ENCODE measurements at places on chromosomes 1 and 21. TPM values are rescaled to one million over a fixed set of nuclear protein-coding genes. Genes with fewer than 3 reads are reported as not detected.
A peak's percentile ranks its signal among the peaks of the same experiment; 100 is the strongest.

- no peak for DNase-seq
These were observed 91.6 kb upstream of the TTC39A start for GRCh38 chr1:51421964-51422363.

DNA sequence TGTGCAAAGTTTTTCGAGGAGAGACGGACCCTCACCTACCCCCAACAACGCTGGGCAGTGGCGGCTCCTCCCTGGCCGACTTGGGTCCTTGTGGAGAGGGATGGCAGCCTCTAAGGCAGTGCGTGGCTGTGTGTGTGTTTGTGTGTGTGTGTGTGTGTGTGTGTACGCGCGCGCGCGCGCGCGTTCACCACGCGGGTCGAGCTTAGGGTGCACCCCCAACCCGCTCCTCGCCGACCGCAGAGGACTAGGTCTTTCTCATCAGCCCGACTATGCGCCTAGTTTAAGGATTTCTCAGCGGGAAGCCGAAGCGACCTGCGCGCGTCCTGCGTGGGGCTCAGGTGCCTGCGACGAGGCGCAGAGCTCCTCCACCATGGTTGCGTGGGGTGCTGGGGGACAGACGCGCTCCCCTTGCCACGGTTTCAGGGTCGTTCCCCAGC lies 940 bp downstream of the SOX13 start:
- DNase-seq, result no peak

GRCh38 chr1:66519992-66520391 lies 14.0 kb upstream of the SGIP1 start:
- DNase-seq, result no peak

DNA sequence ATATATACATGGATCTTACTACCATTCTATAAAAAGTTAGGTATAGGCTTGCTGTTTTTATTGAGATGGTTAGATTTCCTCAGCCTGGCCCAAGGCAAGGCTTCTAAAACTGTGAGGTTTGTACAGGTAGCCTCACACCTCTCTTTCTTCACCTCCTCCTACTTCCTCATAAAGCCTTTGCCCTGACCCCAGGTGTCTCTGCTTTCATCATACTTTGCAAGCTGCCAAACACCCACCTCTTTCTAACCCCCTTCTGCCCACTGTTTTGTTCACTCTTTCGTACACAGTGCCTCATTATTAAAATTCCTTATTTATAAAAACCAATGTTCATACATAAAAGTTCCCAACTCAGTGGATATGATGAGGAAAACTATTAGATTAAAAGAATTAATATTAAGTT lies 31.4 kb upstream of the SOAT1 start:
- no peak for DNase-seq

DNA sequence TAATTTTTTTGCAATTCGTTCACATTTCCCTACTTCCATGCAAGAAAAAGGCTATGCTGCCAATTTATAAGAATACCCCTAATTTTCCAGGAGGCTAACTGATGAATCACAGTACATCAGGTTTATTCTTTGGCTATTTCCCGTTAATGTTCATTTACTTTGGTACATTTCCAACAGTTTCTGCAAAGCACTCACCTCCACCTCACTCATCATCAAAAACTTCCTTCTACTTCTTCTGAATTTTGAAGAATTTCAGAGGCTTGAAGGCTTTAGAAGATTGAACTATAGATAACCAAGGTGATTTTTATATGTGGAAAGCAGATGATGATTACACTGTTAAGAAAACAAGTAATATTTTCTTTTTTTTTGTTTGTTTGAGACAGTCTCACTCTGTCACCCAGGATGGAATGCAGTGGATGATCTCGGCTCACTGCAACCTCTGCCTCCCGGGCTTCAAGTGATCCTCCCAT lies 60.5 kb upstream of the HP1BP3 start:
- DNase-seq, result no peak

DNA sequence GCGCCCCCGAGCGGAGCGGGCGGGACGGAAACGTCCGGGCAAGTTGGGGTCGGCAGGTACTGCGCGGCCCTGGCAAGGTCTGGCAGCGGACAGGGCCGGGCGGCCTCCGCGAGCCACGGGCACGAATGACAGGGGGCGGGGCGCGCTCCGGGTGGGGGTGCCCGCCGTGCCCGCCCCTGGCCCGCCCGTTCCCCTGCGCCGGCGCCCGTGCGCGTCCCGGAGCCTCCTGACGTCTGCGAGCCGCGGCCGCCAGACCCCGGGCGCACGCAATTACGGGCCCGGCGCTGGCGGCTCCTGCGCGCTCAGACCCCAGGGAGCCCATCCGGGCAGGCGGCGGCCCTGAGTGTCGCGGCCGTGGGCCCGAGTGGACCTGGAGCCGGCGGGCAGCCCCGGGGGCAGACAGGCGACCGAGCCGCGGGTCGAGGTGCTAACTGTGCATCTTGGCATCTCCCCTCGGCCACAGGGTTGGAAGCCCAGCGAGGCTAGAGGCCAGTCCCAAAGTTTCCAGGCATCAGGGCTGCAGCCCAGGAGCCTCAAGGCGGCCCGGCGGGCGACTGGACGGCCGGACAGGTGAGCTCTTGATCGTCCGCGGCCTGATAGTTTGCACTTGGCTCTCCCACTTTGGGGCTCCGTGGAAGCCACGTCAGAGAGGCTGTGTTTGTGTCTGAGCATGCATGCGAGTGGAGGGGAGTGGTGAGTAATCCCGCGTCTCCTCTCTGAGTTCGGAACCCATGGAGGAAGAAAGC lies 918 bp downstream of the MIB2 start:
- no peak for DNase-seq

DNA sequence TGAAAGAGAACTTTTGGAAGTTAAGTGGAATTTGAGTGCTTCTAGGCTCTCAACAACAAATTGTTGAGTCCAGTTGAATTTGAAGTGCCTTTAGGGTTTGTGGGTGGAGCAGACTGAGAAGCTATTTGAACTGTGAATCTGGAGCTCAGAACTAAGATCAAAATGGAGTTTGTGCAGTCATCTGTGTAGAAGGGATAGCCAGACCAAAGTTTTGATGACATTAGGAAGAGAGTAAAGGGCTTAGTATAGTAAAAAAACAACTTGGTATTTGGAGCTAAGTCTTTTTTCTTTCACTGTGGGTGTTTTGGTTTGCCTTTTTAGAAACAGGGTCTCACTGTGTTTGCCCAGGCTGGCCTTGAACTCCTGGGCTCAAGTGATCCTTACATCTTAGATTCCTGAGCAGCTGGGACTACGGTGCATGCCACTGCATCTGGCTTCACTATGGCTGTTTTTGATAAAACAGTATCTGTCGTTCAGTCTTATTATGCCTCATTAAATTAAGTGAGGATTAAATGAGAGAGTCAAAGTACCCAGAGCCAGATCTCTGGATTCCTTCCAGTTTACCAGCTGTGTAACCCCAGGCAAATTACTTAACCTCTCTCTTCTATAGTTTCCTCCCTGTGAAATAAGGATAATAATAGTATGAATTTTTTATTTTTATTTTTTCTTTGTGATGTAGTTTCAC lies 20.0 kb downstream of the HDAC1 start:
- no peak for DNase-seq

DNA sequence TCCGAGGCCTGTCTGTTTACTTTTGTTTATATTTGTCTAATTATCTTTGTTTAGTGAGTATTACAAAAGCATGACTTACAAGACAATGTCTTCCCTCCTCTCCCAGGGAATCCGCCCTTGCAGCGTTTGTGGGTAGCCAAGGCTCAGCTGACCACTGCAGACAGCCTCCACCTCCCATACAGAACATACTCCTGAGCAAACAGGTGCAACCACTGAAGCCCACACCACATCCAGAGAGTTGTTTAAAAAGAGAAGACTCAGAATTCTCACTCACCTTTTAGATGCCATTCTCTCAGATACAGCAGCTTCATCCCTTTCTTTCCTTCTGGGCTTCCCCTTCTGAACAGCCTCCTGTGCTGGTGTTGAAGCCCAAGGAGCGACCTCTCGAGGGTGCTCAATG lies 103.5 kb upstream of the TMPRSS2 start:
- no peak for DNase-seq

- peak; percentile 53 for DNase-seq
These were observed 25.1 kb downstream of the POFUT2 start for GRCh38 chr21:45262616-45263015.

DNA sequence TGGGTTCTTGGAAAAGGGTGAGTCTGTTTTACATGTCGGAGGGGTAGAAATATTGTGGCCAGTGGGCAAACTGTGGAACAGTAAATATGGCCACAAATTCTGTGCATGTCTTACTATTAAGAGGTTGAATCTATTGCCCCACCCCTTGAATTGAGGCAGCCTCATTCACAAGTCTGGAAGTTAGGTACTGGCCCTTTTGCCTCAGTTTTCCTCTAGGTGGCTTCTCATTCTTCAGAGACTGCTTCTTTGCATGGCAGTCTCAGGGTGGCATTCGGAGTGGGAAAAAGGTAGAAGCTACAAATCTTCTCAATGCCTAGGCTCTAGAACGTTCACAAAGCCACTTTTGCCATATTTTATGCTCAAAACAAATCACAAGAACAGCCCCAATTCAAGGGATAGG lies 57.2 kb downstream of the SLC9C2 start:
- no peak for DNase-seq

DNA sequence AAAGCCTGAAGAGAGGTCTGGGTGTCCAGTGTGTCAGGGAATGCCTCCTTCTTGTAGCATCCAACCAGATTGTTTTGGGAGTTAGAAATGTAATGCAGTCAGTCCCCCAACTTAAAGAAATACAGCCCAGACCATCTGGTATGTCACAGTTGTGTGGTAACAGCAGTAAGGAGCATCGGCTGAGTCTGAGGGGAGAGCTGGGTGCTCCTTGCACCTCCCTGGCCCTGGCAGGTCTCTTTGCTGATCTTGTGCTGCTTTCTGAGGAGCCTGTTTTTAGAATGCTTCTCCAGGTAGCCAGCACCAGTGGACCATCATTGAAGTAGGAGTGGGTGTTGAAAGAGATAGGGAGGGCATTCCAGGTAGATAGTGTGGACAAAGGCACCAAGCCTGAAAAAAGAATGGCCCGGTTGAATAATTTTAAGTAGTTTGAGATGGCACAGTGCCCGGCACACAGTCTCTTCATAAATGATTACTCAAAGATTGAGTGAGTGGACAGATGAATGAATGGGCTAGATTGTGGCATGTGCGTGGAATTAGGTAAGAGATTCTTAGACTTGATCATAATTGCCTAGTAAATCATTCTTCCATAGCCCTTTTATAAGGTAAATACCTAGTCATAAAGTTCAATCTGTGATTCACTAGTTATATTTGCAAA lies 46.5 kb downstream of the LAMC1 start:
- DNase-seq, result no peak

GRCh38 chr1:206951318-206952100 lies 5.2 kb upstream of the PIGR start:
- no peak for DNase-seq

DNA sequence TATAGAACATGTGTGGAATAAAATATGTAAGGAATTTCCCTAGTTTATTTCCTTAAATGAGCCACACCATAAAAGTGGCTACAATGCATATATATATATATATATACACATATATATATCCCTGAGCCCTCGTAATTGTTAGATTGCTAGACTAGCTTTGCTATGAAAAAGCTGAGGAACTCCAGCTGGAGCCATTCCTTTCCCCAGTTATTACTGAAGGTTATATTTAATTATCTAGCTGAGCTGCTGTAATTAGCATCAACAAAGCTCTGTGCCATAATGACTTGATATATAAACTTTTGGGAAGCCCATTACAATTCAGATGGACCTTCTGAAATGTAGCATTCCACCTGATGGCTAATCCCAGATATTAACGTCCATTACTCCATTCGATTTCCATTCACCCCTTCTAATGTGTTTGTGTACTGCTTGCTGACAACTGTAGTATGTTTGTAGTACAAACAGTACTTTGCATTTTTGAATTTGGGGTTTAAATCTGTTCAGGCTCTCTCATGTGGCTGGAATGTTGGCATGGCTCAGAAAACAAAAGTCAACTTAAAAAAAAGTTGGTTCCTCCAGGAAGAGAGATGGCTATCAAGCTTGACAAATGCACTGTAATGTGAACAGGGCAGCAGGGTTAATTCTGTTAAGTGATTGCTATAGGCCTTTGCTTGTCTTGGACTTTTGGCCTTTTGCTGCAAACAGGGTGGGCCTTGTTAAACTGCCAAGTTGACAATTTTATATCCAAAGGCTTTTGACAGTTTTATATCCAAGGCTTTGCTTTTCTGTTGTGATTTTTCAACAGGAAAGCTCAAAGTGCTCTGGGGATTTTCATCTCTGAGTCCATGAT lies 170.0 kb downstream of the LTN1 start:
- no peak for DNase-seq

- no peak for DNase-seq
These were observed 10.9 kb downstream of the IER5 start for GRCh38 chr1:181099152-181100014.

DNA sequence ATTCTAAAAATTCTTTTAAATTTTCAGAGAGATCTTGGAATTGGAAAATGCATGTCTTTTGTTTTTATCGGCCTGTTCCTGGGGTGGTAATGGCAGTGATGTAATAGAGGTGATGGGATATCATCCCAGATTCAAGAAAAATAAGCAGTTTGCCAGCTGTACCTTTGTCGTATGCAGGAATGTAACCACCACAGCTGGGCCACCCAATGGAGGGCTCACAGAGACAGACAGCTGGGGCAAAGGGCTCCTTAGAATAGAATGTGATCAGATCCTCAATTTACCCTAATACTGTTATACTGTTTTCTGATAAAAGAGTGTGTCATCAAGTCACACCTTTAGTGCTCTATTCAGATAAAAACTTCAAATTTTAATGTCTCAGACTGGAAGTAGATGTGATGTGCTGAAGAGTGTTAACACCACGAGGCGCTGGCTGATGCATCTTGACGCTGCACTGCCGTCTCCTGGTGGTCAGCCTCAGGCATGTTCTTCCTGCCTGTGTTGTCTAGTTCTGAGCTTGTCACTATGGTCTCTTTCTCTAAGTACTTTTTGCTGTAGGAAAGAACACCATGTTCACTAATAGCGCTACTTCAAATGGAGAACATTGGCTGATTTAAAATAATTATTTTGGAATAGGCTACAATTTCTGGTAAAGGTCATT lies 78.8 kb downstream of the C1orf21 start:
- no peak for DNase-seq

- no peak for DNase-seq
These were observed 10.6 kb downstream of the HCRTR1 start for GRCh38 chr1:31627930-31628559.

- peak; percentile 47 for DNase-seq
These were observed 39.3 kb downstream of the TCP10L start for GRCh38 chr21:32545948-32546441.

- DNase-seq, result no peak
These were observed 12.9 kb downstream of the PLEKHM2 start for GRCh38 chr1:15696956-15697521.

DNA sequence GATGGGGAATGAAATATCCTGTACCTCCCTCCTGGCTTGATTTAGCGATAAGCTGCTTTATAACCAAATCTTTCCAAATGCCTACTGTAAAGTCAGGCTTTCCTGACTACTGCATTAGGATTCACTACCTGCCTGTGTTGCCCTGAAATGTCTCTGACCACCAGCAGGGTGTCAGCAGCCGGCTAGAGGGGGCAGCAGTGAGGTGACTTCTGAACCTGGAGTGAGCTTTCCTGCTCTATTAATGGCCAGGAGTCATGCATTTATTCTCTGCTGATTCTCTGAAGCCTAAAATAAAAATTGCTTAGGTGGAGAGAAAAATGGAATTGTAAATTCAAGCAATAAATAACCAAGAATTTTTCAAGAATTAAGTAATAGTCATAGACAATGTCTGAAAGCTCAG lies 2.5 kb downstream of the BACE2 start:
- no peak for DNase-seq

NTNG1 gene
- total RNA-seq, result 4.2 TPM

EPHA2 gene
- total RNA-seq, result 15.7 TPM

OR2L3 gene
- total RNA-seq, result not detected

DCDC2B gene
- not detected for total RNA-seq

CTTNBP2NL gene
- 26.9 TPM for total RNA-seq

FAM72A gene
- 4.6 TPM for total RNA-seq

RAB42 gene
- total RNA-seq, result 0.98 TPM
